ENCODE measurements at places on chromosomes 5 and 9. TPM values are rescaled to one million over a fixed set of nuclear protein-coding genes. Genes with fewer than 3 reads are reported as not detected.

Gene OR13C8
- not detected for polyA plus RNA-seq

Gene SNX2
- polyA plus RNA-seq = 77.1 TPM

Gene SLIT3
- polyA plus RNA-seq = 20.6 TPM

Gene UGT3A1
- 0.74 TPM for polyA plus RNA-seq
